NCI-H82 (cell line): ENCODE measurements at places on chromosomes 12 and 14.

DNA sequence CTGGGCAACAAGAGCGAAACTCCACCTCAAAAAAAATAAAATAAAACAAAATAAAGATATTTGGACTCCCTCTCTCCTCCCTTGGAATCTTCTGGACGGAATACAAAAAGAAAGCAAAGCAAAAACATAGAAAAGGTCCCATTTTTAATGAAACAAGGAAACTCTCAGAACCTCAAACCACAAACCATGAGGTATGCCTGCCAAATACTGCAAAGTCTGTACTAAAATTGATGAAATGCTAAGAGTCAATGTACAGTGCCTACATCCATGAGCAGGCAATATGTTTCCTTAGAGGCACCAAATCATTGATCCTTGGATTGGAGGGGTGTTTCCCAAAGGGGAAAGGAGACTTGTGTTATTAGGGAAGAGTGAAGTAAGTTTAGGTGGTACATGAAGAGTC, 8.2 kb upstream of the RPS6KA5 start:
- DNase-seq = no peak

GRCh38 chr12:120429368-120429767, 8.5 kb upstream of the COX6A1 start:
- no peak for DNase-seq

- no peak for DNase-seq
Observed at GRCh38 chr14:74932401-74932901, 9.4 kb upstream of the RPS6KL1 start.

DNA sequence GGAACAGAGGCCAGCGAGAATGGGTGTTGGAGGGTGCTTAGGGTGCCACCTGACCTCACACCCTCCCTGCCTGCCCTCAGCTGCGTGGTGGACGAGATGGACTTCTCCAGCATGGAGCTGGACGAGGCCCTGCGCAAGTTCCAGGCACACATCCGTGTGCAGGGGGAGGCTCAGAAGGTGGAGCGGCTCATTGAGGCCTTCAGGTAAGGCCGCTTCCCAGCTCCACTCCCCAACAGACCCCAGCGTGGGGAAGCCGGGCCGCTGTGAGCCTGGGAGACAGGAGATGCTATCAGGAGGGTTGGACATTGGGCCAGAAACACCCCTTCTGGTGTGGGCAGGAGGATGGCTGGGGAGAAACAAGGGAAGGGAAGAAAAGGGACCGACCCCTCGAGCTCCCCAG, 57.0 kb downstream of the SLC6A12 start:
- DNase-seq = no peak

DNA sequence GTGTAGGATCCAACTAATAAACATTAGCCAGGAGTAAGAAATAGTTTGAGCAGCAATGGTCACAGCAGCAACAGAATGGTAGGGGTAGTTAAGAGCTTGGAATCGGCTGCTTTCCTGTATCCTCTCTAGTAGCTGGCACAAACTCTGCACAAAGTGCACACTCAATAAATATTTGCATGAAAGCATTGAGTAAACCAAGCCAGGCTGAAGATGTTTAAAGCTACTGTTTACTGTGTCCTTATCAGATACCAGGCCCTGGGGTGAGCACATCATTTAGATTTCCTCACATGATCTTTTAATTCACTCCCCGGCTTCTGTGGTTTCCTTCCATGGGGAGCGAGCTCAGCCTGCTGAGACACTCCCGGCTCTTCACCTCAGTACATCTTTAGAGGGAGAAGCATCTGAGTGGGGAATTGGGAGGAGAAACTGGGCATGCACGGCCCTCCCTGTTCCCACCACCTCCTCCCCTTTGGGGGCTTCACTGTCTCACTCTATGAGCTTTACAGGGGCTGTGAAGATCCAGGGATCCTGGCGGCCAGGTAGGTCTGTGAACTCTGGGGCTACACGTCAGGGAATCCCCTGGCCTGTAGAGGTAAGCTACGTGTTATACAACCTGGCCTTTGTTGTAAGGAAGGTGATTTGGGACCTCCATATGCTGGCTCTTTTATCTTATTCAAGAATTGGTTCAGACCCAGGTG, 107.2 kb upstream of the VASH1 start:
- no peak for DNase-seq

DNA sequence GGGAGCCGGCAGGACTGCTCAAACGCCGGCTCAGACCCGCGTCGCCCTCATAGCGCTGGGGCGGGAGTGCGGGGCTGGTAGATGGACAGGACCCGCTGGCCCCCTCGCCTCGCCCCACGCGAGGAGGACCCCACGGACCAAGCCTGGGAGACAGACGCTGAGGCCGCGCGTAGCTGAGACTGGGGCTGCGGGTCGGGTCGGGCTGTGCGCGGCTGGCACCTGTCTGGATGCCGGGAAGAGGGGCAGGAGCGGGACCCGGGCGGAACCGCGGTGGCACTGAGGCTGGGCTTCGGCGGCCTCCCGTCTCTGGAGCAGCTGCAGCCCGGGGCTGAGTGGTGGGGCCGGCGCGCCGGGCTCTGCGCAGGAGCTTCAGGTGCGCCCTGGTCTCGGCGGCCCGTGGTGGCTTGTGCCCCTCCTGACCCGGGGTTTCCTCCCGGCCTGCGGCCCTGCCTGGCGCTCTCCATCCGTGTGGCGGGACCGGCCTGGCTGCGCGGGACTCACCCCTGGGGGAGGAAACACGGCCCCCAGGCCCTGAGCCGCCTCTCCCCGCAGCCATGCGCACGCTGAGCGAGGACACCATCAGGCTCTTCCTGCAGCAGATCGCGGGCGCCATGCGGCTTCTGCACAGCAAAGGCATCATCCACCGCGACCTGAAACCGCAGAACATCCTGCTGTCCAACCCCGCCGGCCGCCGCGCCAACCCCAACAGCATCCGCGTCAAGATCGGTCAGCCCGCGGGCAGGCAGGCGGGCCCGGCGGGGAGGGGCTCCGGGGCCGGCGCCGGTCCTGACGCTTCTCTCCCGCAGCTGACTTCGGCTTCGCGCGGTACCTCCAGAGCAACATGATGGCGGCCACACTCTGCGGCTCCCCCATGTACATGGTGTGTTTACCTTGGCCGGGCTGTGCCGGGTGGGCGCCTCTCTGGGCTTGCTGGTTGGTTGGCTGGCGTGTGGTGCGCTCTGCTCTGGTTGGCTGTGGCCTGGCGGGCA, 14.0 kb downstream of the ULK1 start:
- no peak for DNase-seq

DNA sequence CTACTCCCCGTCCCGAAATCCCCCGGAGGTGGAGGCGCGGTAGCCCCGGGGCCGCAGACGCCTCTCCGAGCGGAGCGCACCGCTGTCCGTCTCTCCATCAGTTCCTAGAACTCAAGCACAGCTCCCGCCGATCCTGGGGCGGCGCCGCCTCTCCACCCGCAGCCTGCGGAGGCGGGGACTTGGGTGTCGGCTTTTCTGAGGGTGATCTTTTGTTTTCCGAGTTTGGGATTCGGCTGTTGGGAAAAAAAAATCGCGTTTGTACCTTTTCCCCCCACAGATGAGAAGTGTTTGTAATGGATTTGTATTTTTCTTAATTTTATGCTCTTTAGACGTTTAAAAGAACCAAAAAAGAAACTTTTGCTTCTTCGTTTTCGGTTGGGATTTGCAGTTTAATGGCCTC, 26.6 kb downstream of the LRCOL1 start:
- DNase-seq = no peak

DNA sequence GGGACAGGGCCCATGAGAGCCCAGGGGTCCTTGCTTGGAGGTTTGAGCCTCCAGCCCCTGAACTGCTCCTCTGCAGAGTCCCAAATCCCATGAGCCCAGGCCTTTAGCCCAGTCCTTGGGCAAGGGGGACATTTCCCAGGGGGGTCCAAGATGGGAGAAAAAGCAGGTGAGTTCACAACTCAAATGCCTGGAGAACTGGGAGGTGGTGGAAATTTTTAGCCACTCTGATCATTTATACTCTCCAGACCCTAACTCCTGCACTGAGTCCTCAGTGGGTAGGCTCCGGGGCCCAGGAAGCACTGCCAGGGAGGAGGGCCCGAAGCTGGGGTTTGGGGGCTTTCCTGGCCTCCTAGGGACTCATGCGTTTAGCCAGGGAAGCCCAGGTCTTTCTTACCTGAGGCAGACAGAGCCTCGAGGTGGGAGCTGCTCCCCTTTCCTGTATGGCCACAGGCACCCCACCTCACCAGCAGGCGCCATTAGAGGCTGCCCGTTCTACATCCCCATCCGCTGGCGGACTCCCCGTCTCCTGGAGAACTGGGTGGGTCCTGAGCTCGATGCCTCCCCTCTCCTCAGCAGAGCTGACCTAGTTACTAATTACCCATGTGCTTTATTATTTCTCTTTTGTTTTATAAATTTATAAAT, 998 bp downstream of the HNF1A start:
- DNase-seq = no peak

DNA sequence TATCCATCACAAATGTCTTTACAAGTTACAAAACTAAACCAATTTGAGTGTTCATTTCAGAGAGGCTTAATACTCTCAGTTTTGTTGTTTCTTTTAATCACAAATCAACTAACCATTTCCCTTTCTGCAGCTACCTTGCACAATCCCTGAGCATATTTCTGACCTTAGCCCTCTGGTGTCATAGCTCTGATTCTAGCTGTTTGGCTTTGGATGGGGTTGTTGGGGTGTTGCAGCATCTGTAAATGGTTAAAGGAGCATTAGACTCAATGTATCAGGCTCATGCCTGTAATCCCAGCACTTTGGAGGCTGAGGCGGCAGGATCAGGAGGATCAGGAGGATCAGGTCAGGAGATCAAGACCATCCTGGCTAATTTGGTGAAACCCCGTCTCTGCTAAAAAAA, 461.4 kb downstream of the NRXN3 start:
- peak; percentile 4 for DNase-seq
